Activated T-helper 1 cell treated with anti-CD3 and anti-CD28 coated beads, Interleukin-2, amount 50 U/mL, for 16 hours (primary cell): ENCODE measurements at places on chromosomes 3 and 15.

- DNase-seq = no peak
These were observed 149.0 kb downstream of the MAGI1 start for GRCh38 chr3:65889707-65890099.

- no peak for DNase-seq
These were observed 68.2 kb downstream of the CD200R1L start for GRCh38 chr3:112778353-112778948.

DNA sequence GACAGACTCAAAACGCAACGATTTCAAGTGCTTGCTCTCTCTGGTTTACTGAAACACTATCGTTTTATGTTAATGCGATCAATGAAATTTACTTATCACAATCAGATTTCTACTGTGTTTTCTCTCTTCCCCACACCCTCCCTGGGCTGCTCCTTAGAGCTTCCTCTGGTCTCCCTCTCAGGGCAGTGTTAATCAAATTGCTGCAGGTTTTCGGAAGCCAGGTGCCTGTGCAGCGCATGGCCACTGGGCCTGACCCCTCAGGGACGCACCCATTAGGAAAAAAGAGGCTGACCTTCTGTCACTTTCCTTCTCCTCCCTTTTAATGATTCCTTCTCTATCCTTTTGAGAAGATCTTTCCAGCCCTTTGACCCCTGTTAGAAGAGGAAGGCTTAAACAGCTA, 134.5 kb upstream of the ONECUT1 start:
- no peak for DNase-seq

GRCh38 chr3:87798567-87798947, 260.2 kb downstream of the CGGBP1 start:
- DNase-seq = no peak

- no peak for DNase-seq
These were observed 129.1 kb upstream of the TGFBR2 start for GRCh38 chr3:30477149-30477921.
